Activated T-cell treated with anti-CD3 and anti-CD28 coated beads, Interleukin-2, amount 50 U/mL, for 1 hour (primary cell): ENCODE measurements at places on chromosomes 4 and X.

DNA sequence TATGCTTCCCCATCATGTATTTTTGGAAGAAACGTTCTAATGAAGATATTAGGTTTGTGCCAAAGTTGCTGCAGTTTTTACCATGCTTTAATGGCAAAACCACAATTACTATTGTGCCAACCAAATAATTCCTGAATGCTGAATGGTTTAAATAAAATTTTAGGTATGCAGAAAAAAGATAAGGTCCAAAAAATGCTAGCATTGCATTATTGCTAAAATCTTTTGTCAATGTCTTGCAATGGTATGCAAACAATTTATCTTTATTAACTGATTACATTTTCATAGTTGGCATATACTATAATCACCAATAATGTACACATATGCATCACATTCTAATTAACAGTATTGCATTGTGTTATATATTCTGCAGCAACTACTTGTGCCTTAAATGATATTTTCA is 1657.4 kb upstream of the IGFBP7 start:
- no peak for DNase-seq

- no peak for DNase-seq
Observed at GRCh38 chr4:106659371-106659770, 290.8 kb upstream of the GIMD1 start.

DNA sequence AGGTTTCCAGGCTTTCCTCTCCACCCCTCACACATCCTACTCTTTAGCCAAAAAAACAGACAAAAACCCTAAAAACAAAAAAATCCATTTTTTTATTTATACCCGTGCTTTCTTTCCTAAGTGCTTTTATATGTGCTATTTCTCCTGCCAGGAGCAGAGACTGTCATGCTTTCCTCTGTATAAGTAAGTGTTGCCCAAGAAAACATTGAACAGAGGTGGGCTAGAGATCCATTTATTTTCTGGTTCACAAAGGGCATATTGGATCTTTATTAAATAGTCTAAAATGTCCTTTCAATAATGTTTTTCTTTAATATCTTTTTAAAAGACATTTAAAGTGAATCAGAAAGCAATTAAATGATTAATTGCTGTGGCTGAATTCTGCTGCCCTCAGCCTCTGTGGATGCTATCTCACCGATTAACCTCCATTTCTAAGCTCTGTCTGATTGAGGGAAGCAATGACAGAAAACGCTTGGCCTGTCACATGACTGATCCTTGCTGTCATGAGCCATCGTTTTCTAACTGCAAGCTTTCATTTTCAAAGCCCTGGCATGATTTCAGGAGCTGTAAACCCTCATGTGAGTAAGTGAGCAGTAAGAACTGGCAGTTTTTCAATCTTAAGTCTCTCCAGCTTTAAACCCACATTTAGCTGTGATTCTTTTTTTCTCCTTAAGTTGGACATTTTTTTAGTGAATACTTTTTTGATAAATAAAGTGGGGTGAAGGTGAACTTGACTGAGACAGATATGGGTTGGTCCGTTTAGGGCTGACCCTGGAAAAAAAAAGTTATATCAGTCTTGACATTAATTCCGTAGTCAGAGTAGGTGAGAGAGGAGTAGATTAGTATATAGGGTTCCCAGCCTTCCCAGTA is 180.7 kb upstream of the PGRMC2 start:
- DNase-seq: no peak

DNA sequence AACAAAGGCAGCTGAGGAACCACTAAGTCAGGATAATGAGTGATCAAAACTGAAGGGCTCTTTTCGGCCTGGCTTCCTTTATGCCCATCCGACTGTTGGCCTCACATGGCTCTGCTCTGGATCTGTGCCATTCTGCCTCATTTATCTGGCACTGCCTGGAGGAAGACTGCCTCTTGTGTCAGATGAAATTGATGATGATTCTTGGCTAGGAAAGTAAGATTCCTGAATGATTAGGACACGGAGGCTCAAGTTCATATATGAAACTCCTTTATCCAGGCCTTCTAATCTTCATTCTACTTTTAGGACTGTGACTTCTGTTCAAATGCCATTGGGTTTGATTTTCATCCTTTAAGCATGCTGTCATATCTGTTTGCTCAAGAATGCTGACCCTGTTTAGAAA is 475.4 kb upstream of the RPS6KA3 start:
- no peak for DNase-seq

DNA sequence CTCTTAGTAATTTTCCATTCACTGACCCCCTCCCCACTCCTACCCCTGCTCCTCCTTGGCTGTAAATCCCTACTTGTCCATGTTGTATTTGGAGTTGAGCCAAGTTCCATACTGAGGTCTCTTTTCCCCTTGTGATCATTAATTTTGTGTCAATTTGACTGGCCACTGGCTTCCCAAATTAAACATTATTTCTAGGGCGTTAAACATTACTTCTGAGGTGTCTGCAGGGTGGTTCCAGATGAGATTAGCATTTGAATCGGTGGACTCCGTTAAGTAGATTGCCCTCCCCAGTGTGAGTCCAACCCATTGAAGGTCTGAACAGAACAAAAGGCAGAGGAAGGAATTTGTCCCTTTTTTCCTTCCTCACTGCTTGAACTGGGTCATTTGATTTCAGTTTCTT is 25.7 kb downstream of the SLC39A8 start:
- no peak for DNase-seq

DNA sequence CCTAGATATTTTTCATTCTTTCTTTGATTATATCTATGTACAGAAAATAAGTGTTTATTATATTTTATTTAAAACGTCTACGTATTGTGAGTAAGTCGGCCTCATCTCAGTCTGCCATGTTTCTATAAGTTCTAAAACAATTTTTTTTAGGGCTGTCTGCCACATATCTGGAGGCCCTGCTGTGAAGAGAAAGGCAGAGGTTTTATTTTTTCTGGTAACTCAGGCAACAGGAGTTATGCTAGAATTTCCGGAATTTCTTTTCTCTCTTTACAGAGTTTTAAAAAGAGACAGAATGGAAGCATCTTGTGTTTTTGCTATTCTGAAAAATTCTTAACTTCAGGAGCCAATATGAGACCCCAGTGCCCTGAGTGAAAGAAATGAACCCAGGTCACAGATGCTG is 1124.0 kb upstream of the TENM3 start:
- no peak for DNase-seq

GRCh38 chr4:142405021-142405694 is 440.9 kb downstream of the INPP4B start:
- DNase-seq: peak; percentile 60

DNA sequence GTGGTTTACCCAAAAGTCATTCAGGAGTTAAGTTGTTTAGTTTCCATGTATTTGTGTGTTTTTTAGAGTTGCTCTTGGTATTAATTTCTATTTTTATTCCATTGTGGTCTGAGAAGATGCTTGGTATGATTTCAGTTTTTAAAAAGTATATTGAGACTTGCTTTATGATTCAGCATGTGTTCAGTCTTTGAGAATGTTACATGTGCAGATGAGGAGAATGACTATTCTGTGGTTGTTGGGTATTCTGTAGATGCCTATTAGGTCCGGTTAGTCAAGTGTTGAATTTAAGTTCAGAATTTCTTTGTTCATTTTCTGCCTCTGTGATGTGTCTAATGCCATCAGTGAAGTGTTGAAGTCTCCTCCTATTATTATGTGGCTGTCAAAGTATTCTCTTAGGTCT is 249.4 kb downstream of the ARHGAP10 start:
- DNase-seq: no peak

DNA sequence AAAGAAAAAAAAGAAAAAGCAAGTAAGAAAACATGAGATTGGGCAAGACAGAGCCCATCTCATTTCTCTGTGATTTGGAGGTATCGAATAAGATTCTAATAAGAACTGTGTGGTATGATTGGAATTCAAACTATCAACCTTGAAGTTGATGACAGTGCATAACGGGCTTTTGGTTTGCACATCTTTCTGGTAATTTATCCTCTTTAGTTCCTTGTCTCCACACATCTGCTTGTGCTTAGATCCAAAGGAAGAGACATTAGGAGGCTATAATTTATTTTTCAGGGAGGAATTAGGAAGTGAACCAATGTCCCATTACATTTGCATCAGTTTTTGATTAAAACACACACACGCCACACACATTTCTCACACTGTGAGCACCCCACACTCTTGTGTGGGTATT is 149.9 kb downstream of the ARSF start:
- no peak for DNase-seq

DNA sequence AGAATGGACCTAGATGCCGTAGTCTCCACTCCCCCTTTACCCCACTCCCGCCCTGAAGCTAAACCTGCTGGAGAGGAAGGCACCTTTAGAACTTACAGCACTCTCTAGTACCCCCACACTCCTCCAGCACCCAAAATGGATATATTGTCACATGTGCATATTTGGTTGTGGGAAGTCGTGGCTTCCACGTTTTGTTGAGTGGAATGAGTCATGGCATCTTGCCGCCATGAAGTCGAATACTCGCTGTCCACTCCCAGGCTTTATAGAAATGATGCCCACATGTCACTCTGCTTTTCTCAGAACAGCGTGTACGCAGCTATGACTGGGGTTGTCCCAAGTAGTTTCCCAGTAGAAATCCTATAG is 545 bp downstream of the ABCE1 start:
- no peak for DNase-seq

DNA sequence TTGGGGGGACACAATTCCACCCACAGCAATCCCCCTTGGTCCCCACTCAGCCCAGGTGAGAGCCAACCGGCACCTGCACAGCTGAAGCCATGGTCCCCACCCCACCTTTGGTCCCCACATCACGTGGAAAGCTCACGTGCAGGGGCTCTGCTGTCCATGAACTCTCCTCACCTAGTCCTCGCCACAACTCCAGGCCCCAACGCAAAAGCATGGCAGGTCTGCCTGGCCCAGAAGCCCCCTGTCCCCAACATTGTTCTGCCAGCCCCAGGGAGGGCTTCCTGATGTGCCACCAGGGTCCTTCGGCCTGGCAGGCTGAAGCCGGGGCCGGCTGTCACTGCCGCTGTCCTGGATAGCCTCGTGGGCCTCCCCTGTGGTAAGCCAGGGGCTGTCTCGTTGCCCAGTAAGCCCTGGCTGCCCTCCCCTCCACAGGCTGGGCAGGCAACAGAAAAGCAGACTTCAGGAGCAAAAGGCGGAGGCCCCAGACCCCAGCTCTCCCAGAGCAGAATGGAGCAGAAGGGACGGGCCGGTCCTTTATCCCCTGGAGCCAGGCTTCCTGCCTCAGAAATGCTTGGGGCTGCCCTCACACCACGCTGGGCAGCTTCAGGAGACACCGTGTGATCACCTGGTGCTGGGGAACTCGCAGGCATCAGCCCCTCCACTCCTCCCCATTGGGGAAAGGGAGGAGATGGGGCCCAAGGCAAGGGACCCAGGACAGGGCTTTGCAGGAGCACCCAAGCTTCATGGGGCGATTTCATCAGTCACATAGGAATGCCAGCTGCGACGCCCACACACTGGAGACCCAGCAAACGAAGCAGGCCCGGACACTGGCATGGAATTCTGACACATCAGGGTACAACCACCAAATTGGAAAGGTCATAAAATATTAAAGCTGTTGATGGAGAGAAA is 103.7 kb downstream of the ADRA2C start:
- DNase-seq: no peak

DNA sequence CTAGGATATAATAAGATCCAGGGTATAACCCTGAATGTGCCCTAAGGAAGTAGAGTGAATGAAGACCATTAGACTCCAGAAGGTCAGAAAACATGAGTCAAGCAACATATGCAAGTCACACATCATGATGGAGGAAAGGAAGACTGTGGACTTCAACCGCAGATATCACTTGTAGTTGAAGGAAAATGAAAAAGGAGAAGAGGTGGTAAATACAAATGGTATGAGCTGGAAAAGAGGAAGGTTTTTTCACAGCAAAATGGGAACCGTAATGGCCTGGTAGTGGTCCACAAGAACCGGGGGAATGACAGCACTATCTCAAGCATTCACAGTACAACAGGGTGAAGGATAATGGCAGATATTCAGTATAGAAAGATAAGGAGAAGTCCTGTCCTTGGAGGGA is 5.2 kb upstream of the SCFD2 start:
- no peak for DNase-seq
